ENCODE measurements at places on chromosomes 1 and 21.

- no peak for DNase-seq
Measured at GRCh38 chr1:6104631-6105030, 58.9 kb downstream of the KCNAB2 start.

- no peak for DNase-seq
Measured at GRCh38 chr1:168419736-168420135, 124.1 kb downstream of the XCL2 start.

DNA sequence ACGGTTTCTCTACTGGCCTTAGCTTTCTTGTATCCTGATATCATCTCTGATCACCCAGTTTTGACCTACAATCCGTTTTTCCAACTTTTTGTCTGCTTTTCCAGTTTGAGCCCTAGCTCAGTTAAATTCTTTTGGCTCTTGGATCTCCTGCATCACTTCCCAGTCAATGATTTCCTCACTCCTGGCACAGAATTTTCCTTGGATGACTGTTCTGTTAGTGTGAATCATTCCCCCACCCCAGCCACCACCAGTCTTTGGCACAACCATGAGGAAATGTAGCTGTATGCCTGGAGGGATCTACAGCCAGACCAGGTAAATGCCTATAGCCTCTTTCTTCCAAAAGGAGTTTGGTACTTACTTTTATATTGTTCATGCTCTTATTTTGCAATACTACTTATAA lies 187.2 kb upstream of the PTGFR start:
- DNase-seq = peak; percentile 76

DNA sequence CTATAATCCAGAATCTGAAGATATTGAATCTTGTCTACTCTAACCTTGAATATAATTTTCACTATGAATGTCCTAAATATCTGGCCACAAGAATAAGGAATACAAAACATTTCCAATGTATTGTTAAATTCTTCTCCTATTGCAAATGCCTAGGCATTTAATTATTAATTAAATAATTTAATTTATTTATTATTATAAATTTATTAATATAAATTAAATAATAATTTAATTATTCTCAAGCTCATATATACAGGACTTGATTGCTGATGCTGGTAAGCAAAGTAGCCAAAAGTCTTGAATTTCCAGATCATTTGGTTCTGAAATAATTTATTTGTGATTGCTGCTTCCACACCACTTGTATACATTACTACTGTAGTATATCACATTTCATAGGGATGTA lies 71.1 kb downstream of the SAMSN1 start:
- no peak for DNase-seq

- no peak for DNase-seq
Measured at GRCh38 chr1:61213245-61214011, 131.1 kb downstream of the NFIA start.

GRCh38 chr1:37945743-37946702 lies 830 bp downstream of the INPP5B start:
- peak; percentile 88 for DNase-seq

DNA sequence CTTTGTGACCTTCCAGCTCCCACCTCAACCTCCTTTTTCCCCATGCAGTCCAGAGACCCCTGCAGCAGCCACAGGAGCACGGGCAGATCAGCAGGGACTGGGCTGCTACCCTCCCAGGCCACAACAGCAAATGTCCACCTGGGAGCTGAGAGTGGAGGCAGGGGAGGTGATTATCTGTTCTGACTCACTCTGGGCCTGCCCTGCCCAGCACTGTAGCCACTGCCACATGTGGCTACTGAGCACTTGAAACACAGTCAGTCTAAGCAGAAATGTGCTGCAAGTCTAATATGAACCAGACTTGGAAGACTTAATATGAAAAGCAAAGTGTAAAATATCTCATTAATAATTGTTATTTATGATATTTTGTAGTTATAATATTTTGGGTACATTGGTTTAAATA lies 148.9 kb upstream of the VANGL1 start:
- peak; percentile 42 for DNase-seq

DNA sequence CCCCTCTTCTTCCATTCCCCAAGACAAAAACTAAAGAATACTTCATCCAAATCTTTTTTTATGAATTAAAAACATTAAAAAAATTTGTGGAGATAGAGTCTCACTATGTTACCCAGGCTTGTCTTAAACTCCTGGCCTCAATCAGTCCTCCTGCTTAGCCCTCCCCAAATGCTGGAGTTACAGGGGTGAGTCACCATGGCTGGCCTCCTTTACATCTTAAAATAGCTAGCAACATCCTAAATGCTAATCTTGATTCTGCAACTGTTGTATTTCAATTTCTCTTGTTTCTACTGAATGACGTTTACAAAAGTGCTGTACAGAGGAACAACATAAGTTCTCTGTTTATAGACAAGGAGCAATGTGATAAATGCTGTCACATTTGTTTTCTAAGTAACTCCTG lies 483.5 kb downstream of the ADGRL2 start:
- no peak for DNase-seq

GRCh38 chr1:39671433-39671792 lies 494 bp downstream of the NT5C1A start:
- no peak for DNase-seq

Data from AG08396 (cell line).